Stimulated activated CD4-positive, alpha-beta T cell treated with anti-CD3 and anti-CD28 coated beads, TNF-alpha, amount 100 ng/mL, for 24 hours (primary cell): ENCODE measurements at places on chromosomes 6 and 20.

GRCh38 chr20:34705397-34706301 lies 1.5 kb downstream of the TP53INP2 start:
- DNase-seq: no peak

DNA sequence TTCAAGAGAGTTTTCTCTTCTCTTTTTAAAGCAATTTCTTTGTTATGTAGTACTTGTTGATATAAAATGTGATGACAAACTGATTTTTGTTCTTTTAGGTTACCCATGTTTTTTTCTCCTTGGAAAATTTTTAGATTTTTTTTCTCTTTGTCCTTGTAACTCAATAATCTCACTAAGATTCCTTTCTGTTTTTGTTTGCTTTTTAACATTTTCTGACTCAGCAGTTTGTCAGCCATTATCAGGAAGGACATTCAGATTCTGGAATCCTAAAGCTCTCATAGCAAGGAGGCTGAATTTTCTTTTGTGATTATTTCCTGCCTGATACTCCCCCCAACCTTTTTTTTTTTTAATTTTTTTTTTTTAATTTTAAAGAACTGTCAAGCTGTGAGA lies 75.2 kb upstream of the CITED2 start:
- no peak for DNase-seq

GRCh38 chr6:159729598-159730331 lies 2.5 kb downstream of the WTAP start:
- DNase-seq: no peak

- no peak for DNase-seq
Measured at GRCh38 chr6:14966096-14966905, 279.6 kb upstream of the JARID2 start.

GRCh38 chr6:37540029-37540352 lies 40.3 kb upstream of the CCDC167 start:
- DNase-seq: no peak

DNA sequence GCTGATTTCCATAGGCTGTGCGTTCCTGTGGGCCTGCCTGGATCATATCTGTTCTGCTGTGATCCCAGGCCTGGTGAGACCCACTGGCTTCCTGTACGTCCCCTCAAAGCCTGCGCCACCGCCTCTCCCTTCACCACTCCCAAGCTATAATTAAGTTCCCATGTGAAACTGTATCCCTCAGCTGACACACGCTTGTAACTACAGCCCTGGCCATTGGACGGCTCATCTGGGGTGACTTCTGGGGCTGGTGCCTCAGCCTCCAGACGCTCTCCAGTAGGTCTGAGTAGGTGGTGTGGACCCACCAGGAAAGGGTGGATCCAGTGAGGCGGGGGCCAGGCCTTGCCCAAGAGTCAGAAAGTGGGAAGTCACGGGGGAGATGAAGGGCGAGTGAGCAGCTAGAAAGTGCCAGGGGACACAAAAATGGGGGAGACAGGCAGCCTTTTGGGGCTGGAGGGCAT lies 21.0 kb downstream of the PPARD start:
- no peak for DNase-seq

GRCh38 chr6:25995507-25995906 lies 32.9 kb downstream of the TRIM38 start:
- DNase-seq: no peak

DNA sequence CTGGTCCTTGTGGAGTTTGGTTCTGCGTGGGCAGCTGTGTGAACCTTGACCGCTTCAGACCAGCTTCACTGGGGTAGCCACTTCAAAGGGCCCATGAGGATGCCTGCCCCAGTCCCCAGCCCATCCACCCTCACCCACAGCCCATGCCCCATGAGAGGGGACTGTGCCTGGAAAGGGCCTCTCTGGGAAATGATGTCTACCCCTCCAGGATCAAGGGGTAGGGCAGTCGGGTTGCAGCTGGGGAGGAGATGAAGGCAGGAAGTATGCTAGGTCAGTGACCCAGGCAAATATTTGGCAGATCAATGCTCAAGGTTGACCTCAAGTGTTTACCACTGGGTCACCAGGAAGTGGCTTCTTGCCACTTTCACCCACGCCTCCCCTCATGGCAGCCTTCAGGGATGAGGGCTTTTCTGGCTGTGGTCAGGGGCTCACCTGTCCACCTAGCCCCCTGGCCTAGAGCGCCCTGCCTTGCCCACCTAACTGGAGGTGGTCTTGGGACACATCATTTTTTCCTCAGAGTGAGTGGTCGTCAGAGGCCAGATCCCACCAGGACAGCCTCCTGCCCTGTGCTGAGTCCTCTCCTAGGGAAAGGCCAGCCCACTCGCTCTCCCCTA lies 109.5 kb downstream of the SNX5 start:
- no peak for DNase-seq

- DNase-seq: no peak
Measured at GRCh38 chr20:8334641-8335040, 202.6 kb downstream of the PLCB1 start.

- DNase-seq: no peak
Measured at GRCh38 chr6:21348504-21349195, 244.9 kb upstream of the SOX4 start.
